ENCODE measurements at places on chromosomes 5 and 9.

DNA sequence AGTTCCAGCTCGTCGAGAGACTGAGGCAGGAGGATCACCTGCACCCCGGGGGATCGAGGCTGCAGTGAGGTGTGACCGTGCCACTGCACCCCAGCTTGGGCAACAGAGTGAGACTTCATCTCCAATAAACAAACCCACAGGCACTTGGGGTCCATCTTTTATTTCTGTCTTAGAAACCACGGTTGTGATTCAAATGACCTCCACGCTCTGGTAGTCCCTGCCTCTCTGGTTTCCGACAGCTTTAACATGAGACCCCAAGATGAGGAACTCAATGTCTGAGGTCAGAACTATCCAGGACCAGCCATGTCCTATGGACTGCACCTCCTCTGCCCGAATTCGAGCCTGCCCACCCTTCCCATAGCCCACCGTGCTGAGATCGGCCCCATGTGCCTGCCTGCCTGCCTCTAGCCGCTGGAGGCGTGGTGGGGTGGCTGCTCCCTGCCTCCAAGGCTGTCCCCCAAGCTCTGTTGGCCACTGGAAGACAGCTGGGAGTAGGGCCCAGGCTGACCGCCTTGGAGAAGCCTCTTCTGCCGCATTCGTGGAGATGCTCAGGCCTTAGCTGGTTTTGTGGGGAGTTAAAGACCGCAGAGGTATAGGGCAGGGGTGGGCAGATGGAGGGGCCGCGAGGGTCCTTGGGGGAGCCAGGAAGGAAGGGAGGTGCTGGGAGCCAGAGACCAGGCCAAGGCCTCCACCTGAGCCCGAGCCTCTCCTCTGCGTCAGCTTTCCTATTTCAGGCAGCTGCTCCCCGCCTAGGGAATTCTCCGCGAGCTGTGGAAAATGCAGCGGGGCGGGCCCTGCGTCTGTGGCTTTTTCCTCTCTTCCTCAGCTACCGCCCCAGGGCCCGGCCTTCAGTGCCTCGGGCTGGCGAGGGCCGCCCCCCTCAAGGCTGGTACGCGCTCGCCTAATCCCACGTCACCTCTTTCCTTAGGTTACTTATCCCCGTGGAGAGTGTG, 6.9 kb upstream of the WDR5 start:
- DNase-seq: no peak

DNA sequence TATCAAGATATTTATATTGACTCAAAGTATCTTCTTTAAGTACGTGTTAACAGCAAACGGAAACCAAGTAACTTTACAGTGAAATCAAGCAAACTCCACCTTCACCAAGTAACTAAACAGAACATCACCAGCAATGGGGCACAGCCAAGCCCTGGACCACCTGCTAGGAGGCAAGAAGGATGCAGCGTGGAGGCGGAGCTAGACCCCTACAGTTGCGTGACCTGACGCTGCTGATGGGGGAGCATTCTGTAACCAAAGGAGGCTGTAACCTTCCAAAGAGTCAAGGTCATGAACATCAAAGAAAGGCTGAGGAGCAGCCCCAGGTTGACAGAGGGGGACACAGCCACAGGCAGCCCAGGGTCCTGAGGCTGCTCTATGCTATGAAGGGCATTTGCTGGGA, 6.1 kb downstream of the VAV2 start:
- no peak for DNase-seq

DNA sequence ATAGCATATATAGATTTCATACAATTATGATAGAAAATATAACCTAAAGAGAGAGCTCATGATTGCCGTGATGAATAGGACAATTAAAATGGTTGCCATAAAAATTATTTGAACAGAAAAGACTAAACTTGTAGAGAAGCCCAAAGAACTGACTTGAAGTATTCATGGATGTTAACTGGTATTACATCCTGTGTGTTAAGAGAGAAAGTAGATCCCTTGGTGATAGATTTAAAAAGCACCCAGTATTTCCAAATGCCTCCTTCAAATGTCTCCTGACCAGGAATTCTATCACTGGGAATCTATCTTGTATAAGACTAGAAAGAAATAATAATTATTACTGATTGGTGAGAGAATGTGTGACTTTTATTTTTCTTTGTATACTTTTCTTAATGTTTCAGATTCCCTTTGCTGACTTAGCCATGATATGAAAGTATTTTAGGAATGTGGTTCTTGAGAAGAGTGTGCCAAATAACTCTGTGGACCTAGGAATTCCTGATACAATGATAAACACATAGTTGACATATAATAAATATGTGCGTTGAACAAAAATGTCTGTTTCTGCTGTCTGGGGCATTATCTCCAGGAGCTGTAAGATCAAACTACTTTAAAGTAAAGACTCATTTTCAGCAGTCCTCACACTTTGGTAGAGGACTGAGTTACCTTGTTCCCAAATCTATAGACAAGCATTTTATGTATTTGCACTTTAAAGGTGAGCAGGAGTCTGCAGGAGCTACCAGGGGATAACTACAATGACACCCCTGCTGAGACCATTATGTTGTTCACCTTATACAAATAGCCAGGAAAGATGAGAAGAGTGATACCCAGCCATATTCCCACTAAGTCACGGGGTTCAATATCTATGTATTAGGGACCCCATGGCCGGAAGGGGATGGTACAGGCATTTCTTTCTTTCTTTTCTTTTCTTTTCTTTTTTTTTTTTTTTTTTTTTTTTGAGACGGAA, 211.1 kb upstream of the TLE4 start:
- no peak for DNase-seq

DNA sequence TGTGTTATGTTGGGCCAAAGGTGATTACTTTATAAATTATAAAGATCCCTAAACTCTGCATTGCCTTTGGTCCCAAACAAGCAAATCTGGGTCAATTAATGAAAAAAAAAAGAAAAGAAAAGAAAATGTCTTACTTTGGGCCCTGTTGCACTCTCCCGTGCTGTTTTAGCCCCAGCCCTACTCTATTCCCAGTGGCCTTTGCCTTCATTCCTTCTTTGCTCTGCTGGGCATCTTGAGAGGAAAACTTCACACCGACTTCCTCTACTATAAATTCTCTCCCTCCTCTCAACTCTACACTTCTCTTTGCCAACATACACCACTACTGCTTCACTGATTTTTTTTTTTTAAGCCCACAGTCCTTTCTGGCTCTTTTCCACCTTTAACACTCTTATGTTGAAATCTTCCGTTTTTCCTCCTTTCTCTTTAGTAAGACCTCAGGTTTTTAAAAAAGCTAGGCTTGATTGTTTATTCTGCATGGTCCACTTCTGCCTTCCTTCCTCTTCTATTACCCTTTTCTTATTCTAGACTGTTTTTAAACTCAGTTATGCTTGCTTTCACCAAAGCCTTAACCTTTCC, 4.5 kb upstream of the MSMP start:
- DNase-seq: no peak

GRCh38 chr5:117475919-117476318, 901.3 kb upstream of the SEMA6A start:
- no peak for DNase-seq

- no peak for DNase-seq
These were observed 76.8 kb downstream of the PRLR start for GRCh38 chr5:35153375-35153932.

- DNase-seq: no peak
These were observed 66.3 kb upstream of the SPINK5 start for GRCh38 chr5:147997486-147997885.

GRCh38 chr5:2020730-2021129, 138.0 kb upstream of the IRX4 start:
- DNase-seq: no peak

DNA sequence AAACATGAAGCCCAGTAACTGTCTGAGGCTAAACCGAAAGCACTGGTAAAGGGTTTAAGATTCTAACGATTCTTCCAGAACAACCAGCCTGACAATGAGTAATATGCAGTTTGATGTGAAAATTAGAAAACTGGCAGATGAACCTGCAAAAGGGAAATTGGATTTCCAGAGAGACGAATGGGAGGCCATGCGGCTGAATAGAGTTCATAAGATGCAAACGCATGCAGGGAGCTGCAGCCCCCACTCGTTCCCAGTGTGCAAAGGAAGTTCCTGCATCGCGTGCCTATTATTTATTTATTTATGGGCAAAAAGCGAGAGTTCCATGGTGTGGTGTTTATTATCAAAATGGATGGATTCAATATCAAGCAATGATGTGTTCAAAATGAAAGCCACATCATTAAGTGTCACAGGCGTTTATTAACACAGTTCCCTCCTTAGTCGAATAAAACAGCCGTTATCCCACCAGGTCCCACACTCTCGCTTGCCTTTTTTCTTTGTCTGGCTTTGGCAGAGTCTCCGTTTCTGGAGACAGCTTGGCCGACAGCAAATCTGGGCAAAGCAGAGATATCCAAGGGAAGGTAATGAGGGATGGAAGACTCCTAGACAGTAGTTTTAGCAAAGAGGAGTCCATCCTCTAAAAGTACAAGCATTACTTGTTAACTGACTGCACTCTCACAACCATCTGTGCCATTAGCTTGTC, 451.4 kb downstream of the KDM4C start:
- DNase-seq: no peak

GRCh38 chr5:38433160-38433861, 123.1 kb downstream of the LIFR start:
- no peak for DNase-seq

DNA sequence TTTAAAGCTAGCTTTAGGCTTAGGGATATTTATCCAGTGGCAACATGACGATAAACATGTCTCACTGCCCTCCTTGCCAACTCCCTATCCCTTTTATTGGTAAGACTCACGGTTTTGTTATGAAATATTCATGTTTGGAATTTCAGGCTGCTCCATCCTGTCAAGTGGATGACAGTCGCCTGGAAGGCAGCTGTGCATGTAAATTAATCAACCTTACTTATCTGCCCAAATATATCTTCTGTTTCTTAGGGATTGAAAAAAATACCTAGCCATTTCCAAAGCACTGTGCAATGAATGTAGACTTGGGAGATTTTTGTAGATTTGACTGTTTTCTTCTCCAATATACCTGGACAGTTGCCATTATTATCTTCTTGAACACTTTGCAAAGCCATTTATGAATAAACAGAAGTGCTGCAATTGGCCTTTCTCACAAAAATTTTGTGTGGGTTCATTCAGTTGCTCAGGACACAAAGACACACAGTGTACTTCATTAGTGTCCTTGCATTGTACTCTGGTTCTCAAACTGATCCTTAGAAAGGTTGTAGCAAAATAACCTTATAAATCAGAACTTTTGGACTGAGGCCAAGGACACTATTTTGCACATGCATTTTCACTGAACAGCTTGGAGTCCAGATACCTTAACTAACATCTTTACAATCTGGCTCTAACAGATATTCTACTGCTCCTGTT, 889.4 kb upstream of the SEMA6A start:
- DNase-seq: no peak

DNA sequence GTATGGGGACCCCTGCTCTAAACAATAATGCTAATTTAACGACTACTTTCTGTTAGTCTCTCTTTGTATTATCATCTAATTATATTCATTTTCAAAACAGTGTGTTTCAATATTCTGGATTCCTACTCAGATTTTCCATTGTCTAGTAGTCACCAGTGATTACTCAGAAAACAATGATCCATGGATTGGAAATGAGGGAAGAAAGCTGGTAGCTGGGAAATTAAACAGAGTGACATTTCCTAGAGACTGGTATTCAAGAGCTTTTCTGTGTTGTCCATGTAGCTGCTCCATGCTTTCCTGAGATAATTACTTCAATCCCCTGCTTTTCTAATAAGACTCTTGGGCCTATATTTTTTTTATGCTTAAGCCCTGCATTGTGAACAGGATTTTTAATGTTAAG, 1862.1 kb upstream of the C9orf72 start:
- DNase-seq: no peak

GRCh38 chr9:128094166-128094949, 26.3 kb downstream of the SLC25A25 start:
- DNase-seq: peak; percentile 21

DNA sequence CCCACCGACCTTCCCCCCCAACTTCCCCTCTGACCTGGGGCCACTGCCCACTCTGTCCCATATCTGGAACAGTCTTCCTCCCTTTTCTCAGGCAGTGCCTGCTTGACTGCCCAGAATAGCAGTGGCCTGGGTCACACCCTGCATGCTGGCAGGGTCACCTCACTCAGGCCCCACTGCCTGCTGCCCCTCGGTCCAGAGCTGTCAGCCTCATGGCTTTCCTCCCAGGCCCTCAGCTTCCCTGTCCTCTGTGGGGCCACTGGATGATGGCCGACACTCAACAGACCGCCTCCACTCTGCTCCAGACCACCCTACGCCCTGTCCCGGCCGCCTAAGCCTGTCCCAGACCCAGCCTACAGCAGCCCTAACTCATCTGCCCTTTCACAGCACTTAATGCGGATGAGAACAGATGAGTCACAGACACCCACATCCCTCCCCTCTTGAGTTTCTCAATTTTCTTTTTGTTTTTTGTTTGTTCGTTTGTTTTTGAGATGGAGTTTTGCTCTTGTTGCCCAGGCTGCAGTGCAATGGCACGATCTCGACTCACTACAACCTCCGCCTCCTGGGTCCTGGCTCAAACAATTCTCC, 5.9 kb downstream of the PNPLA7 start:
- no peak for DNase-seq
